ENCODE measurements at places on chromosomes 1 and 21.

DNA sequence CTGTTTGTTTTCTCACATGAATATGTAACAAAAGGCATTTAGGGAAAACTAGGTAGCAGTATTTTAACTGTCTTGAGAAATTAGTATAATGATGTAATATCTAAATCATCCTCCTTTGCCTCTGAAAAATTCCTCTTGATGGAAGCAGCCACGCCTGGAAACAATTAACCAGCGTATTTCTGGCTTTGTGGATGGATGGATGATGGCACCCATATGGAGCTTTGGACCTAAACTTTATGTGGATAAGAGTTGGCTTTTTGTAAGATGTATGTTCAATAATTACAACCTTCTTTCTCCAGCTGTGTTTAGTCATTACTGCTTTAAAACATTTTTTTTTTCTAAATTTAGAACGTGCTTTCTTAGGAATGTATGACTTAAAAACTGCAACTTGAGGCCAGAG lies 12.7 kb downstream of the CDCA8 start:
- DNase-seq: no peak

DNA sequence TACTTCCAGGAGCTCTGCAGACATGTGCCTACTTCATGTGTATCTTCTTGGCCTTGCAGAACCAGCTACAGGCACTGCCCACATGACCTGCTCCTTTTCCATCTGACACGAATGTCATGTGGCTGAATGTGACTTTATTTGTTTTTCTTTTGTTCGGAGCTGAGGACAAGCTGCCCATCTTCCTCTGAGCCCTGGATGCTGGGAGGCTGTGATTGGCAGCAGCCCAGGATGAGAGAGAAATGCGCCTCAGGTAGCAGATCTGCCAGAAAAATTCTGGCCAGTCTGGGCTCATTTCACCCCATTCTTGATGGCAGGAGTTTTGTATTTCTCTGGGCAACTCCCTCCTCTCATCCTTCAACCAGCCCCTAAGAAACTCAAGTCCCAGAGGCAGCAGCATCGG lies 372.0 kb downstream of the RPS6KC1 start:
- no peak for DNase-seq

DNA sequence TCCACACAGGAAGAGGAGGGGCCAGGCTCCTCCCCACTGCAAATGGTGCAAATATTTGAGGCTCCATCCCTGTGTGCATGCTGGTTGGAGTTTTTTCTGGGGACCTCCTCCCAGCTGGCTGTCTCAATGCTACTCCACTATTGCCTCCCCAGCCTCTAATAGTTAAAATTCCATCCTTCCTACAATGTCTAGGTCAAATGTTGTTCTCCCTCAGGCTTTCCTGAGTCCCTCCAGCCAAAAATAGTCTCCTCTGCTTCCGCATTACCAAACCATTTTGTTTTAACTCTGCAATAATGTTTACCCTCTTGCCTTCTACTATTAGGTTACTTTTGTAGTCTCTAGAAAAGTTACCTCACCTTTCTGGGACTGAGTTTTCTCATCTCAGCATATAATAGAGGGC lies 29.6 kb upstream of the FMO1 start:
- no peak for DNase-seq

DNA sequence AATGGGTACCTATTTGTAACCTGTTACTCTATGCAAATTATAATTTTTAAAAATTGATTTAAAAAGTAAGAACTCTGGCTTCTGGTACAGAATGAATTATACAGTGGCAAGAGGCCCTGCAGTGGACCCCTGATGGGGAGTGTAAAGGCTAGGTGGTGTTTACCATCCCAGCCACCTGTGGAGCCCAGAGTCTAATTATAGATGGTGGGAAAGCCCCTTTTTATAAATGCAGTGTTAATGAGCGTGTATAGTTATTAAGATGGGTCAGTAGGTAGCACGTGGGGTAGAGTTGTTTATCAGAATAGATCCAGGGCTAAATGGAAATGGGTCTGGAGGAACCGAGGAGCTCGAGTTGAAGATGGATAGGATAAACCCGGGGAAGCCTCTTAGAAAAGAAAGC lies 13.9 kb upstream of the PRELP start:
- no peak for DNase-seq

DNA sequence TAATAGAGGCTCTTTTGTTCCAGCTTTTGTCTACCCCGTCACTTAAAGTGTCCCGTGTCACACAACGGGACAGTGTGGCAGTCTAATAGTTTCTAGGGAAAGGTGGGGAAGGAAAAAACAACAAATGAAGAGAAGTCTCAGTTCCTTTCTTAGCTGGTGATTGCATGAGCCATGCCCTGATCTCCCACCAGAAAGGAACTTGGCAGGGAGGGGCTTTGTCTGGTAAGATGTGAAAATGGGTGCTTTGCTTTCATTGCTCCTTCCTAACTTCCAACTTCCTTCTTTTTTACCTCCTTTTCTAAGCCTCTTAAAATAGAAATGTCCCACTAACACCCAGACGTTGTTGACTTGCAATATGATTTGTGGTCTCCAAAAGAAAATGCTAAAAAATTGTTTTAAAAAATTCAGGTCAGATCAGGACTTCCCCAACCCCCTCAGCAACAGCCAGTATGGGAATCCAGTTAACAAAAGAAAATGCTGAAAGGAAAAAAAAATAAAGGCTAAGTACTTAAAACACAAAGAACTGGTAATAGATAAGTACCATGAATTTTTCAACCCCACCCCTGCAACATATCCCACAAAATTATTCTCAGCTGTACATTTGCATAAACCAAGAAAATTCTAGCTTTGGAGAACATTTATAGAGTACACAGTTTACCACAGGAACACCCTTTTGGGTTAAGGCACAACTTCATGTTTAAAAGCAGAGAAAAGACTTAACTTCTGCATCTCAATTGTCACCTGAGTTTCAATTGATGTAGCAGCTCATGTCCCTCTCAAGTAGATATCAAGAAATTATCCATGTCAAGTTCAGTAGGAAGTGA lies 106.2 kb downstream of the NIBAN1 start:
- DNase-seq: no peak

DNA sequence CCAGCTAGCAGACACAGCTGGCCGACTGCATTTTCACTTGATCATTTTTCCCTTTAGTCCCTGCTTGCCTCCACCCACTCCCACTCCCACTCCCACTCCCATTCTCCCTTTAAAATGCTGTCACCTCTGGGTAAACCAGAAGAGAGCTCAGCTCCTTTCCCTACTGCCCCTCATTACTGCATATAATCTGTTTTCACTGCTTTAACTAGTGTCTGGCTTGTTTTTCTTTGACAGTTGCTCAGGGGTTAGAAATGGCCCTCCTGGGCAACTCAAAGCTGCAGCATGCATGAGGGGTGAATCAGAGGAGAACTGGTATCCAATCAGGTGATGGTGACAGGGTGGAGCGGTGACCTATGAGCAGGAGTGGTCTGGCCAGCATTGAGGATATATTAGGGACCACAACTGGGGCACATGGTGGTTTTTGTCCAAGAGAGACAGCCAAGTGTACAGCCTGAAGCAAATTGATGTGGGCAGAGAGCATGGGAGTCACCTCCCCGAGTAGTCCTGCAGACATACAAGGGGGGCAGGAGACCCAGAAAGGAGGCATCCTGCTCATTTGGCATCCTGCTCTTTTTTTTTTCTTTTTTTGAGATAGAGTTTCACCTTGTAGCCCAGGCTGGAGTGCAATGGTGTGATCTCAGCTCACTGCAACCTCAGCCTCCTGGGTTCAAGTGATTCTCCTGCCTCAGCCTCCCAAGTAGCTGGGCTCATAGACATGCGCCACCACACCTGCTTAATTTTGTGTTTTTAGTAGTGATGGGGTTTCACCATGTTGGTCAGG lies 42.6 kb upstream of the SRSF10 start:
- DNase-seq: no peak

GRCh38 chr1:41518471-41518870 lies 34.0 kb upstream of the EDN2 start:
- DNase-seq: no peak

DNA sequence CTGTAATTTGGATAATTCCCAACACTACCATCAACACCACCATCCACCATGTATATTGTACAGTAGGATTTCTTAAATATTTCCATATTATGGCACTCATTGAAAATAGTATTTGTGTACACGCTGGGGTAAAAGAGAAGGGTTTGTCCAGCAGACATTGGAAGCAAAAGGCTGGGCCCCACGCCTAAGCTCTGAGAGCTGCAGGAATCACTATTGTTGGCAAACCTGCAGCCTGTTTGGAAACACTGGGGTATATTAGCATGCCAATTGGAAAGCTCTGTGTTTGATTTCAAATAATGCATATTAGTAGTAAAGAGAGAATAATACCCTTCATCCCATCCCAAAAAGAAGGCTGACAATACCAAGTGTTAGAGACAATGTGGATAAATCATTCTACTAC lies 81.5 kb upstream of the DPYD start:
- no peak for DNase-seq

DNA sequence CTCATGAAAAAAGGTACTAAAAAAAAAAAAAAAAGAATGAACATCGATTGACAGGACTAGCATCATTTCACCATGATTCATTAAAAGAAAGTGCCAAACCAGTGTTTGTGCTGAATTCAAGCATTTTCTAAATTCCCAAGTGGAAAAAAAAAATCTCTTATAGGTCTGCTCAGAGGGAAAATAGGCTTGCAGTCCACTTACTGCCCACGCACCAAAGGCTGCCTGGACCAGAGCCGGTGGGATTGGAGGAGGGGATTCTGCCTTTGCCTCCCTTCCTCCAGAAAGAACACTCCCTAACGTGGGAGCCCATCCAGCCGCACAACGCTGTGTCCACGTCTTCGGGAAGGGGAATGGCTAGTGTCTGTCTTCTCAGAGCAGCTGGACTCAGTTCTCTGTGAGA lies 5.5 kb upstream of the TRAPPC10 start:
- DNase-seq: no peak

DNA sequence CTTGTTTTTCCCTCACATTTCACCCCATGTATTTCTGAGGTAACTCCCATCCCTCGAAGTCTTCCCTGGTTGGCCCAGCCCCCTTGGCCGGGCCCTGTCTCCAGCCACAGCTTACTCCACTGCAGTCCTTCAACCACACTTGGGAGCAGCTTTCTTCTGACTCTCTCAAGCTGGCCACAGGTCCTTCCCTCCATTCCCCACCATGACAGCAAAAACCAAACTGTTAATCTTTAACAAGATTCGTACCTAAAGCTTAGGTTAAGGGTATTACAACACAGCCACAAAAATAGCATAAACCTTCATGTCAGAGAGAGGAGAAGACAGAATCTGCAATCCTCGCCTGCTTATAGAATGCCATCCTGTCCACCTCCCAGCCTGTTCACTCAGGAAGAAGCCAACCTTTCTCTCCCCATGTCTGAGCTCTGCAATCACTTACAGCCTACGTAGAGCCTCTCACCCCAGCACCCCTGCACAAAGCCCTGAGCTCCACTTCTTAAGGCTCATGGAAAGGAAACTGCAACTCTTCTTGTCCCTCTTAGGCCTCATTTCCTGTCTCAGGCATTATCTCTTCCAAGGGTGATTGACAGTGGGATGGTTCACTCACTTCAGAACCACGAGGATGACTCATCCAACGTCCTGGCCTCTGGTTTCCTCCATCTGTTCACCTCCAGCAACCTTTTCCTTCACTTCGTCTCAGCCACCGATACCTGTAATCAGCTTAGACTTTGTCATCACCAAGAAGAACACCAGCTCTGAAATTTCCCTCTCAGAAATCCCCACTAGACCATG lies 72.8 kb downstream of the CD2 start:
- DNase-seq: peak; percentile 3

GRCh38 chr1:176542352-176542751 lies 79.4 kb downstream of the PAPPA2 start:
- DNase-seq: no peak

DNA sequence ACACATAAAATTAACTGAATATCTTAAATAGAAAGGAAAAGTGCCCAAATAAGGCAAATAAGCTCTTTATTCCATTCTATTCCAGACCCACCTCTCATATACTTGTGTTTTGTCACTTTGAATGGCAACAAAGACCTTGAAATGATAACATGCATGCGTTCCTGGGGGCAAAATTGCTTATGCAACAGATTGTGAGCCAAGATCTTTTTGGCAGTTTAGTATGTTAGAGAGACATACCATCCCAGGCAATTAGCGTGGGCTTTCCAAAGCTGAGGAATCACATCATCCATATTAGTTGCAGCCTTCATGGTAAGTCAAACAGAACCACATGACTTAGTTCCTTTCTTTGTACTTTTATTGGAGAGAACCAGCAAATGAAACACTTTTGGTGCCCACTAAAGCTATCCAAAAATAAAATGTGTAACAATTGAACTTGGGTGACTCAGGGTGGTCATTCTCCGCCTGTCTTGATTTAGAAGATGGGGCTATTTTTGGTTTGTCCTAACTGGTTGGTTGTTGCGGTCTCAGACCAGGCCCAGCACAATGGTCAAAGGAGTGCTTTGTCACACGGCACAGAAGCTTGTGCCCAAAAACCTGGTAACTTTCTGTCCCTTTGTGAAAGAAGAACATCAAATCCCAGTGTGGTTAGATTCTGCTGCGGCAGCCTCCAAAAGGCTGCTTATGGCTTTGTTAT lies 68.7 kb upstream of the ATF3 start:
- DNase-seq: no peak

DNA sequence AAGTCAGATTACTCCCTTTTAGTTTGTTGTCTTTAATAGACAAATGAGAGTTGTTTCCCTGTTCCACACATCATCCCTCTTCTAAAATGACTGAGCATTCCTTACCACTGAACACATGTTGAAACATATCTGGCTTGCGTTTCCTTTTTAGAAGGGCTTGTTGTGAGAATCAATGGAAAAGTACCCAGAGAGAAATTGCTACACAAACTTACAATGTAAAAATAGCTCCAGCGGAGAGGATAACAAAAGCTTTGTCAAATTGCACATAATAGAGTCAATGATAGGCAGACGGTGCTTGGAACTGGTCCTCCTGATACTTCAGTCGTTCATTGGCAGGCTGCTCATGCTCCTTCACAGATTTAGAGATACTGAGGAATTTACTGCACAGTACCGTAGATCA lies 123.9 kb downstream of the CYYR1 start:
- DNase-seq: no peak

DNA sequence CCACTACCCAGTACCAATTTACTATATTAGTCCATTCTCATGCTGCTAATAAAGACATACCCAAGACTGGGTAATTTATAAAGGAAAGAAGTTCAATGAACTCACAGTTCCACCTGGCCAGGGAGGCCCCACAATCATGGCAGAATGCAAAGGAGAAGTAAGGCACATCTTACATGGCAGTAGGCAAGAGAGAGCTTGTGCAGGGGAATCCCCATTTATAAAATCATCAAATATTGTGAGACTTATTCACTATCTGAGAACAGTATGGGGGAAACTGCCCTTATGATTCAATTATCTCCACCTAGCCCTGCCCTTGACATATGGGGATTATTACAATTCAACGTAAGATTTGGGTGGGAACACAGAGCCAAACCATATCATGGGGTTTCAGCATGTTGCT lies 6.4 kb downstream of the CD58 start:
- DNase-seq: no peak

Data from NCI-H510A (cell line).